ENCODE measurements at places on chromosomes 5 and 9.

- DNase-seq = peak; percentile 69
Measured at GRCh38 chr9:133994353-133995011, 2.4 kb upstream of the VAV2 start.

DNA sequence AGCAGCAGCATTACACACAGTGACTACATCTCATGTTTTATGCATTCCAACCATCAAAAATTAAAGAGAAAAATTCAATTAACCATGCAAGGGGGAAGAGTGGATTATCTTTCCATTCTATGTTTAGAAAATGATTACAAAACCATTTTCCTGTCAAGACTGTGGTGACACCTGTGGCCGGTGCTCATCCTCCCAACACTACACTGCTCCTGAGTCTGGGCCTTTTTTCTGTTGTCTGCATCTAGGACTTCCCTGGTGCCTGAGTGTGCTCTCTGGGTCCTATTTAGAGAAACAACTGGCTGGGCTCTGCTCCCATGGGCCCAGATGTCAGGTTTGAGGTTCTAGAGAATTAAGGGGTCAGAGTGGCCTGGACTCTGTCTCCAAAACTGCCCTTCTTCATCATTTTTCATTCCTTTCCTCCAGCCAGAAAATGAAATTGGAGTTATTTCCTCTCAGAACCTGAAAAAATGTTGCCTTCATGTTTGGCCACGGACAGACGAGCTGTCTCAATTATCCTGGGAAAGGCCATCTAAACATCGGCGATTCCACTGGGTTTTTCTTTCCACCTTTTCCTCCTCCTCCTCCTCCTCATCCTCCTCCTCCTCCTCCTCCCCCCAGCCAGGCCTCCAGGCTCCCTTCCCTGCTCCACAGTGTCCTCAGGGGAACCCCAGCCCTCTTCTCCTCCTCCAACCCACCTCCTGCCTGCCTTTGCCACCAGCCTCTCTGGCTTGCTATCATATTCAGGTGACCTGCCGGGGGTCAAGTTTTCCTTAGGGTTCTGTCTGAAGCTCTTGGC lies 11.4 kb upstream of the ARSI start:
- DNase-seq = no peak

GRCh38 chr5:180860273-180860886 lies 696 bp downstream of the ZFP62 start:
- DNase-seq = no peak

GRCh38 chr9:74358959-74359358 lies 138.2 kb upstream of the RORB start:
- DNase-seq = no peak

DNA sequence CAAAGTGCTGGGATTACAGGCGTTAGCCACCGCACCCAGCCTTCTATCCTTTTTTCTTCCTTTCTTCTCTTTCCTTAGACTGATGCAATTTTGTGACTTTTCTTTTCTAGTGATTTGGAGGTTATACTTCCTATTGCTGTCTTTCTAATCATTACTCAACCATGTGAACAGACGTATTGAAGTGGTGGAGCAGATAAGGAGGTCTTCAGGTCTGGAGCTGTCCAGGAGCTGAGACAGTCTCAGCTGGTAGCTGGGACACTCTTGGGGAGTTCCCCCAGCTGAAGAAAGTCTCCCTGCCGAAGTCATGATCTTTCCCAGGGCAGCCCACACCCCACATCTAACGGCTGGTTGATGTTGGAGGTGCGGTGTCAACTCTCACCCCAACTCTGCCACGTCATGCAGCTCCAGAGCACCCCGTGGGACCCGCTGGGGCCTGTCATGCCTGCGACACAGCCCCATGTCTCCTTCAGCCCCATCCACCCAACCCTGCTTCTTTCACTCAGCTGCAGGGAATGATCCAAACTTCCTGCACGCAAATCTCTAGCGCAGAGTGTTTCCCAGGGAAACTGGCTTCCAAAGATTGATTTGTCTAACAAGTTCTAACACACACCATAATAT lies 41.1 kb downstream of the NSUN2 start:
- no peak for DNase-seq

GRCh38 chr5:150258130-150258529 lies 31.4 kb downstream of the CAMK2A start:
- no peak for DNase-seq

- no peak for DNase-seq
Measured at GRCh38 chr5:151699071-151699901, 12.6 kb upstream of the SPARC start.

DNA sequence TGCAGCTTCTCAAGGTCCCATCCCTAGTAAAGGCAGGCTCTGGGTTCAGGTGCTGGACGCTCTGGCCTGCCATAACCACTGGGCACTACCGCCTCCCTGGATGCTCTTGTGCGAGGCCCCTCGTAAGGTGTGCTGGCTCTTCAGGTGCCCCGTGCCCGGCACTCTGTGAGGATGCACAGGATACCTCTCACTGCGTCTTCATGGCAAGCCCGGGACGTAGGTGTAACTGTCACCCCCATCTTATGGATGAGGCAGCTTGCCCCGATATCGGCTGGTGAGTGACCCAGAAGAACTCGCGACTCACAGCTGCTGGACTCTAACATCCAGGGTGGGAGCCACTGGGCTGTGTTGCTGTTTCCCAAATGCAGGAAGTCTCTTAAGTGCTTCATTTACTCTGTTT lies 79.0 kb downstream of the GTF3C4 start:
- no peak for DNase-seq

GRCh38 chr9:19416143-19416542 lies 7.3 kb downstream of the ACER2 start:
- DNase-seq = no peak

DNA sequence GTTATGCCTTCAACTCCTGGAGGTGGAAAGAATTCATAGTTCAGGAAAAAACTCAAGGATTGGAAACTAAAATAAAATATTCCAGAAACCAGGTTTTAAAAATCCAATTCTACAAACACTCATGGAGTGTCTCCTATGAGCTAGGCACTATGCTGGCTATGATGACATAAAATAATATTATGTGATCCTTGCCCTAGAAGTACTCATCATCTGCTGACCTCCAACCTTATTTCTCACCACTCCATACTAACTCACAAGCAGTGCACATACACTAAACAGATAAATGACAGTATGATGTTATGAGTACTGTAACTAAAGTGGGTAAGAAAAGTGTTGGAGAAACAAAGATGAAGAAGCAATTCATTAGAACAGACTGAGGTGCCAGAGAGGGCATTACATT lies 93.2 kb upstream of the NR5A1 start:
- DNase-seq = no peak

DNA sequence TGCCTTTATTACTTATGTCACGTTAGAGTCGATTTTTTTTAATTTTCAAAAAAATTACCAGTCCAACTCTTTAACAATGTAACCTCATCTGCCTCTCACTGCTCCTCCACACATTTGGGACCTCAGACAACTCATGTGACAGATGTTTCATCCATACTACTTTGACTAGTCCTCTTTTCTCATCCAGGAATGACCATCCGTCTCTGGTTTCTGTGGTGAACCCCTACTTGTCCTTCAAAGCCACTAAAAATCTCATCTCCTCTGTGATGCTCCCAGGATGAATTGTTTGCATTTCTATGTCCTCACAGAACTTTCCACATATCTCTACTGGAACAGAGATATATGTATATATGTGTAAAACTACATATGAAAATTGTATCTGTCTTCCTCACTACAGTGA lies 149.8 kb upstream of the ZNF462 start:
- DNase-seq = no peak

DNA sequence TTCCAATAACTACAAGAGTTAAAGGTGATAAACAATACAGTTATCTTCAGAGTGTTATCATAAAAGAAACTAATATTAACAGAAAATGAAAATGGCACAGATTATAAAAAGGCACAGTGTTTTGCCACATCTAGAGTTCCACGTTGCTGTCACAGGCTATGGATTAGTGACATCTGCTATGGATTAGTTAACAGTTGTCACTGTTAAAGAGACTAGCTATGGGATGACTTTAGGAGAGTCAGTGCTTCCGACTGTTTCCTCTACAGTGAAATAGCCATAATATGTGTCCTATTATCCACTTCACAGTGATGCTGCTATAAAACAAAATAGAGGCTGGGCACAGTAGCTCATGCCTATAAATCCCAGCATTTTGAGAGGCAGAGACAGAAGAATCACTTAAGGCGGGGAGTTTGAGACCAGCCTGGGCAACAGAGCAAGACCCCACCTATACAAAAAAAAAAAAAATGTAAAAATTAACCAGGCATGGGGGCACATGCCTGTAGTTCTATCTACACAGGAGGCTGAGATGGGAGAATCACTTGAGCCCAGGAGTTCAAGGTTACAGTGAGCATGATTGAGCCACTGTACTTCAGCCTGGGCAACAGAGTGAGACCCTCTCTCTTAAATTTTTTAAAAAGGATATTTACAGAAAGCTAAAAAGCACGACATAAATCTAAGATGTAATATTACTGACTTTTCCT lies 19.7 kb downstream of the MAPKAP1 start:
- DNase-seq = no peak

DNA sequence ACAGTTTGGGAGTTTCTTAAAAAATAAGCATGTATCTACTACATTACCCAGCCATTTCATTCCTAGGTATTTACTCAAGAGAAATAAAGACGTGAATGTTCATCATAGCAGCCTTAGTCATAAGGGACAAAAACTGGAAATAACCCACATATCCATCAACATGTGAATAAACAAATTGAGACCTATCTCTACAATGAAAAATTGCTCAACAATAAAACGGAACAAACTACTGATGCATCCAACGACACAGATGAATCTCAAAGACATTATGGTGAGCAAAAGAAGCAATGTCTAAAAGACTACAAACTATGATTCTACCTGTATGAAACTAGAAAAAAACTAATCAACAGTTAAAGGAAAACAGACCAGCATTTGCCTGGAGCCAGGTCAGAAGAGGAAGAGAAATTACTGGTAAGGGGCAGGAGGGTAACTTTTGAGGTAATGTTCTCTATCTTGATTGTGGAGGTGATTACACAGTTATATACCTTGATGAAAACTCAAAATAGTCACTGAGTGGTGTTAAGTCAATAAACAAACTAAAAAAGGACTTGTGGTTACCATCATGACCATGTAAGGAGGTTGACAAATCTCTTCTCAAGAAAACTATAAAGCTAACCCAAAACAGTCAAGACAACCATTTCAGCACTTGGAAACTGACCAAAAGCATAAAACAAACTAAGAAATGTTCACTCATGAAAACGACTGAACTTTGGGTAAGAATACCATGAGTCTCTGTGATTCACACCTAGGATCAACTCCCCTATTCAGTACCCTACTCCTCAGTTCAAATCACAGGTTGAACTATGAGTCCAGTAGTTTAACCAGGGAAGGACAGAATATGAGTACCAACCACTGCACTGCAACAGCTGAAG lies 10.4 kb downstream of the UIMC1 start:
- no peak for DNase-seq

DNA sequence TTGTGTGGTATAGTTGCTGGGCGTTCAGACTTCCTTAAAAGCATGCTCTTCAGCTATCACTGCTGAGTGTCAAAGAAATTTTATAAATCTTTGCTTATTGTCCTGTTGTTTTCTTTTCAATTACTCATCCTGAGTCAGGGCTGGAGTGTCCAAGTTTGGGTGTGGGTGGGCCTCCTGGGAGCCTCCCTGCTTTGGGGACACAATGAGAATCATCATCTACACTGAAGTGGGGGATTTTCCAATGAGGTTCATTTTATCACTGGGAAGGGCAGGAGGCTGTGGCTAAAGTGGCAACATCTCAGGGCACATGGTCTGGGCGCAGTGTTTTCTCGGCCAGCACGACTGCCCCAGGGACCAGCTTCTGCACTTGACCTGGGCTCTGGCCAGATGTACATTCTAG lies 19.5 kb downstream of the GFPT2 start:
- no peak for DNase-seq

DNA sequence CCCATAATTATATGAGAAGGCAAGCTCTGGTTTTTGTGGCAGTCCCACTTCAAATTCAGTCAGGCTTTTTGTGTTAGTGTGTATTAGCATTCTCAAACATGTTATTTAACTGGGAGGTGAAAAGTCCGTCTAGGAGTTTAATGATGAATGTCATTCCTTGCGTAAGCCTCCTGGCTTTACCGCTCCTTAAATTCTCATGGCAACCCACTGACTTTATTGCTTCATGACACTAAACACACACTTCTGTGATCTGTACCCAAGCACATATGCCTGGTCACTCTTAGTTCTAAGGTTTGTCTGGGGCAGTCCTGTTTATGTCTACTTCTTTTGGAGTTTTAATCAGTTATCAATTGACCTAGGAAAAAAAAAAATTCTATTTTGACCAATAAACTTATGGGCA lies 677.9 kb upstream of the DMAC1 start:
- no peak for DNase-seq

DNA sequence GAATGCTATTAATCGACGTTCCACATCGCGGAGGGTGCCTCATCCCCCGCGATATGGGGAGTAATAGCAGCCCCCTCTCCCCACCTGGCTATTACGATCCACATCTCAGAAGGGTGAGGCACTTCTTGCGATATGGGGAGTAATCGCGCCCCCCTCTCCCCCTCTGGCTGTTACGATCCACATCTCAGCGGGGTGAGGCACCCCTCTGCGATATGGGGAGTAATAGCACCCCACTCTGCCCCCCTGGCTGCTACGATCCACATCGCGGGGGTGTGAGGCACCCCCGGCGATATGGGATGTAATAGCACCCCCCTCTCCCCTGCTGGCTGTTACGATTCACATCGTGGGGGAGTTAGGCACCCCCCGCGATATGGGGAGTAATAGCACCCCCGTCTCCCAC lies 128.5 kb downstream of the TMEM38B start:
- DNase-seq = no peak

- no peak for DNase-seq
Measured at GRCh38 chr5:50800410-50800809, 134.0 kb downstream of the PARP8 start.

DNA sequence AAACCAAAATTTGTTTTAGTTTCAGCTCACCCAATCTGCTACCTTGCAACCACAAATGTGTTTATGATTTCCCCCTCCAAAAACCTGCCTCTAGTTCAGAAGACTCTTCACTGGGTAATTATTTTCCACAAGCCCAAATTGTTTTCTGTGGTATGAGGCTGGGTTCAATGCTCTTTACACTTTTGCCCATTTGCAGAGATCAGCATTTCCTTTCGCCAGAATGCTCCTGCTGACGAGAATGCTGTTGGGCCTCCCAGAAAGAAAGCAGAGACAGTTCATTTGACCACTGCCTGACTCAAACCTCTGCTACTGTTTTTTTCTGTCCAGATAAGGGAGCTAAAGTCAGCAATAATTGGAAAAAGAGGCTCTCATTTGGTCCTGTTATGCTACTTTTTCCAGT lies 427.3 kb downstream of the PDE4D start:
- DNase-seq = no peak

GRCh38 chr5:43514025-43514424 lies 923 bp downstream of the C5orf34 start:
- DNase-seq = no peak

DNA sequence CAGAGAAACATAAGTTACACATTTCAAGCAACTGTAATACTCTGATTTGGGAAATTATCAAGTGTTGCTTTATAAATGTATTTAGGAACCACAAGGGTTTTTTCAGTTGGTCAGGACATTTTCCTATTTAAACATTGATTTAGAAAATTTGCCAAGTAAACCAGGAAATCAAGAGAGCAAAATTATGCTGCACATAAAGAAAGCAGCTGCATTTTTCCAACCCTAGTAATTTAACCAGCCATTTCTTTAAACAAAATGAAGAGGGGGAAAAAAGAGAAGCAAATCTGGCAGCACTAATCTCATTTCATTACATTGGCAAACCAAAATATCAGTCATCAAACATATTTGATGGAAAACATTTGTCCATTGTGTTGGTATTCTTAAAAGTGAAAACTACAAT lies 271.4 kb downstream of the TLE1 start:
- no peak for DNase-seq

Measured in substantia nigra (tissue), 51 donors.